ENCODE measurements at places on chromosomes 7 and 10.

DNA sequence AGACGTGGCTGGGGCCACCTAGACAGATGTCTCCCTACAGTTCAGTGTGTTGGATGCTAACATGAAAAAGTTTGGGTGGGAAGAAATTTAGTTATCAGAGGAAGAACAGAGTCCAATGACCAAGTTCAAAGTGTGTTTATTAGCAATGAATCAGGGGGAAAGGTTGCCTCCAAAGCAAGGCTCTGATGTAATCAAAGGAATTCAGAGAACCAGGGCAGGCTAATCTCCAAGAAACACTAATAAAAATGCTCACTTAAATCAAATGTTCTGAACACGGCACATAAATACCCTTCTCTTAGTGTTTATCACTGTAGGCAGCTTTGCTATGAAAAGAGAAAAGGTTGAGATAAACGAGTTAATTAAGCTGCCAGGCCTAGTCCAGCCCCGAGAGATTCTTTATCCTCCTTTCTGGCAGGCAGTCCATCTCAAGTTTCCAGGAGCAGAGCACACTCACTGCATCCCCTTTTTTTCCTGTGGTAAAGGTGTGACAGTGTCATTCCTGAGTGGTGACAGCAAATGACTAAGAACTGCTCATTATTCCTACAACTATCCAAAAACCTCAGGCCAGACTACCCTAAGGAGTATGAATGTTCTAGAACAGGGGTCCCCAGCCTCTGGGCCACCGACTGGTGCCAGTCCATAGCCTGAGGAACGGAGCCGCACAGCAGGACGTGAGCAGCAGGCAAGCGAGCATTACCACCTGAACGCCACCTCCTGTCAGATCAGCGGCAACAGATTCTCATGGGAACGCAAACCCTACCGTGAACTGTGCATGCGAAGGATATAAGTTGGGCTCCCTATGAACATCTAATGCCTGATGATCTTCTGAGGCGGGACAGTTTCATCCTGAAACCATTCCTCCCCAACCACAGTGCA lies 66.9 kb upstream of the FHIP2A start:
- DNase-seq, result no peak

- no peak for DNase-seq
Measured at GRCh38 chr7:155980841-155981240, 168.6 kb upstream of the SHH start.

GRCh38 chr10:88759366-88760101 lies at the start of gene LIPN:
LIPN (plus strand) TSS chr10:88760020; CDS start chr10:88761406, 1,386 bp downstream.
- DNase-seq, result no peak

GRCh38 chr10:98967601-98968000 lies 268.1 kb downstream of the HPSE2 start:
- DNase-seq, result no peak

DNA sequence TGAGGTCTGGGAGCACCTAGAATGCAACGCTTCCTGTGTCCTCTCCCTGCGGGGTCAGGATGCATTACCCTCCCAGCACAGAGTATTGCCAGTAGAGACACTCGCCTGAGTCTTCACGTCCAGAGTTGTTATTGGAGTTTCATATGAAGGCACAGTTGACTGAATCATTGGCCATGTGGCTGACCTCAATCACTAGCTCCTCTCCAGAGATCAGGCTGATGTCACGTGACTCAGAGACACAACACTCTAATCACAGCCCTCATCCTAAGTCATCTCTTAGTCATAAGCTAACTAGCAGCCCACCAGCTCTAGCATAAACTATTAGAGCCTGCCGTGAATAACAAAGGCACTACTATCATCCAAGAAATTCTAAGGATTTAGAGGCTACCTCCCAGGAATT lies 107.8 kb downstream of the HECW1 start:
- DNase-seq, result no peak

DNA sequence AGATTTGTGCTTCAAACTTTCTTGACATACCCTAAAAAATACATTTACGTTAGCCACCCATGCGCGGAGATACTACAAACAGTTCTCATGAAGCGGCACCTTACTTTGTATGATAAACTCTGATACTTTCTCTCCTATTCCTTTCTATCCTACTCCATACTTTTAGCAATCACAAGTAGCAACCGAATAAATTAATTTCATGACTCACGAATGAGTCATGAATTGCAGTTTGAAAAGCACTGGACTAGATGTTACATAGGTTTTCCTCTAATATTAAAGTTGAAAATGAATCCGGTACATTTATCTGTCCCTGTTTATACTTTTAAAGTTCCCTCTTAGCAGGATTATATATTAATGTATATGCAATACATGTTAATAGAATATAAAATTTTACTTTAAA lies 67.6 kb downstream of the CUBN start:
- no peak for DNase-seq

- no peak for DNase-seq
Measured at GRCh38 chr7:123114288-123114687, 85.5 kb downstream of the SLC13A1 start.

DNA sequence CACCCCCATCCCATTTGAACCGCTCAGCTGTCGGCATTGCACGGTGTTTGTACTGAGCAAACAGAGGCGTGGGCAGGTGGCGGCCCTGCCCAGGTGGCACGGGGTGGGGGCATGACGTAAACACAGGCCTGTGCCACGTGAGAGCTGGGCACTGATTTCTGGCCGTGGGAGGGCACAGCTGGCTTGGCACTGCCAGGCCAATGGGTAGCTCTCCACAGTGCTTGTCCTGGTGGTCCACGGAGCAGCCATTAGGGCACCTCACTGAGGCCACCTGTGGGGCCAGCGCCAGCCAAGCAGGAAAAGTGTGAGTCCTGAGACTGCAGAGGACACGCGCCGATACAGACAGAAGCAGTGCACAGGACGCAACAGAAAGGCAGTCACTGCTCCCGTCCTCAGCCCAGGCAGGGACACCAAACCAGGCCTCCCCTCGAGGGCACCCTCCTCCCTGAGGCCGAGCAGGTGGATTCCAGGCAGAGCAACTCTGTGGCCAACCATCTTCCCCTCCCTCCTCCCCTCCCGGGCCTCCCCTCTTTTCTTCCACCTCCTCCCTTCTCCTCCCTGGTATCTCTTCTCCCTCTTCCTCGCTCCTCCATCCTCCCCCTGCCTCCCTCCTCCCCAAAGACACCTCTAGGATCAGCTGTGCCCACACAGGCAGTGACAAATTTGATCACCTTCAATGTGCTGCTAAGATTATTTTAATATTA lies 258.7 kb downstream of the ELFN1 start:
- no peak for DNase-seq

DNA sequence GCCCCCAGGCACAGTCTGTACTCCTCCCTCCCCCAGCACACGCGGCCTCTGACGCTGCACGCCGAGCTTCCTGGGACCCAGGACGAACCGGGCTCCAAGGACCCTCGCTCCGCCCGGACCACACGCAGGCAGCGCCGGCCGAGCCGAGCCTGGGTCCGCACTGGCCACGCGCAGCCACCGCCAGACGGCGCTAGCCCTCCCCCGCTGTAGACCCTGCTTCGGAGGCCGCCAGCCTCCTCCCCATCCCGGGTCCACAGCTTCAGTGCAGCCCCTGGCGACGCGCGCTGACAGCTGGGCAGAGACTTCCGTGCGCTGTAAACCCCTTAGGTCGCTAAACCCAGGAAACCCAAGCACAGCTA lies 936 bp upstream of the TCERG1L start:
- DNase-seq, result no peak

DNA sequence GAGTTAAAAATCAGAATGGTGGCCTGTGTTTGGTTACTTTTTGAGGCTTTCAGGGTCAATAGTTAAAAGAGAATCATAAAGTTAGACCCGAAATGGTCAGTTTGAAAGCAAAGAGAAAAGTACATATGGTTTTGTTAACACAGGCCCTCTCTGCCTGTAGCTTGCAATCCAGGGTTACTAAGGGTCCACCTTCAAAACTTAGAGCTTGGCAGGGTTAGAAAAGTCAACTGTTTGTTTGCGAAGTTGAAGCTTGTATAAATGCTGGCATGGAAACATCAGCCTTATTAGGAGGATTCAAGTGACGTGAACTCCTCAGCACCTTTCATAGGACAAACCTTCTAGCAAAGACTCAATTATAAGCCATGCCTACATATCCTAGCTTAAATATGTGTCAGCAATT lies 196.3 kb upstream of the SEMA3A start:
- DNase-seq, result no peak

DNA sequence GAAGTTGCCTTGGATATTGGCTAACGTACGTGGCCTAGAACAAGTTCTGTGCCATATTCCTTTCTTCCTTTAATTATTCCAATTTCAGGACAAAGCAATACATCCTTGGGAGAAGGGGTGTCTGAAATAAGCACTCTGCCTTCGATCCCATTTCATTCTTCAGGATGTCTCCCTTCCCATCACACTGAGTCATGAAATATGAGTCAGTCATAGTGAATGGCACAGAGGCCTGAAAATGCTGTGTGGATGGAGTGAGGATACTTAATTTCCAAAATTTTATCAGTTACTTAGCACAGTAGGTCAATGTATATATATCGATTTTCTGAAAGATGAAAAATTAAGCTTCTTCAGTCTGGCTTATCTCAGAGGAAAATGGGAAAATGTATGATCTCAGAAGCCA lies 19.5 kb downstream of the EVX1 start:
- no peak for DNase-seq

- no peak for DNase-seq
Measured at GRCh38 chr10:43201545-43202131, 63.4 kb downstream of the CSGALNACT2 start.

GRCh38 chr10:131226446-131227162 lies 84.9 kb downstream of the TCERG1L start:
- DNase-seq, result no peak

DNA sequence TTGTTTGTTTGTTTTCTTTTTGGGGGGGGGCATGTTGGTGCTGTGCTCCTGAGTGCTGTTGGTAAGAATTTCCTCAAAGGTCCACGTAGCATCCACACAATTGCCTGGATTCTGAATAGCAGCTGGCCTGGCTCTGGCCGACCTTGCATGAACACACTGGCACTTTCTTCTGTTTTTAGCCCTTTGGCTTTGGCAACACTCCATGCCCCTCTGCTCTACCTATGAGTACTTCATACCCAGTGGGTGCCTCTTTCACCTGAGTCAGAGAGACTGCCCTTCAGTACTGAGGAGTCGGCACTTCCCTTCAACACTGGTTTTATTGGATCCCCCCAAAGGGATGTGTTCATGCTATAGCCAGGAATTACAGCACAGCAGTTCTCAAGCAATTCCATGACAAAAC lies 7.2 kb upstream of the NPVF start:
- DNase-seq, result no peak

DNA sequence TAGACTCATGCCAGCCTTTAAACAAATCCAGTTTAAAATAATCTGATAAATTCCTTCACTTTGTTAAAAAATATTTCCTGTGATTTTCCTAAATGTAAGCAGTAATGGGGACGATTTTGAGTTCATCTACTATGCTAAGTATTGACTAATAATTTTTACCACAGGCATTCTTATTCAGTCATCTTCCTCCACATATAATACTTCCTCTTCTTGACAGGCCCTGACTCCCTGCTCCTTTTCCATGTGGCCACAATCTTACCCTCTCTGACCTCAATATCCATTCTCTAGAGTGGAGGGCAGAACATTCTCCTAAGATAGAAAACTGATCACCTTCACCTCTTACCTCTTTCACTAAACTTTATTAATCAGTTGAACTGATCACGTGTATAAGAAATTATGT lies 7.8 kb downstream of the DNAJC2 start:
- no peak for DNase-seq

DNA sequence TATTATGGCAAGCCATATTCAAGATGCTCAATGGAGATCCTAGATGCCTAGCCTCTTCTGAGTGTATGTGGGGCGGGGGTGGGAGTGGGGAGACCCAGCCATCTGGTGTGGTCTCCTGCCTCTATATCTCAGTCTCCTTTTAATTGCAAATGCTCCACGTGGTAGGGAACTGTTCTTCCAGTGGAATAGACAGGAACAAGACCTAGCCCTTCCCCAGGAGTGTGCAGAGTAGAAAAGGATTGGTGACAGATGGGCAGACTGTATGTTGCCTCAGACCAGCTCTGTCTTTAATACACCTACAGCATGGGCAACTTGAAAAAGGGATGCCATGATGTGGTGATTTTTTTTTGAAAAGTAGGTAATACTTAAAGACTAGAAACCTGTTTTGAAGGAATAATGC lies 12.6 kb downstream of the CYP3A5 start:
- no peak for DNase-seq

- no peak for DNase-seq
Measured at GRCh38 chr7:12257582-12257981, 46.5 kb downstream of the TMEM106B start.

DNA sequence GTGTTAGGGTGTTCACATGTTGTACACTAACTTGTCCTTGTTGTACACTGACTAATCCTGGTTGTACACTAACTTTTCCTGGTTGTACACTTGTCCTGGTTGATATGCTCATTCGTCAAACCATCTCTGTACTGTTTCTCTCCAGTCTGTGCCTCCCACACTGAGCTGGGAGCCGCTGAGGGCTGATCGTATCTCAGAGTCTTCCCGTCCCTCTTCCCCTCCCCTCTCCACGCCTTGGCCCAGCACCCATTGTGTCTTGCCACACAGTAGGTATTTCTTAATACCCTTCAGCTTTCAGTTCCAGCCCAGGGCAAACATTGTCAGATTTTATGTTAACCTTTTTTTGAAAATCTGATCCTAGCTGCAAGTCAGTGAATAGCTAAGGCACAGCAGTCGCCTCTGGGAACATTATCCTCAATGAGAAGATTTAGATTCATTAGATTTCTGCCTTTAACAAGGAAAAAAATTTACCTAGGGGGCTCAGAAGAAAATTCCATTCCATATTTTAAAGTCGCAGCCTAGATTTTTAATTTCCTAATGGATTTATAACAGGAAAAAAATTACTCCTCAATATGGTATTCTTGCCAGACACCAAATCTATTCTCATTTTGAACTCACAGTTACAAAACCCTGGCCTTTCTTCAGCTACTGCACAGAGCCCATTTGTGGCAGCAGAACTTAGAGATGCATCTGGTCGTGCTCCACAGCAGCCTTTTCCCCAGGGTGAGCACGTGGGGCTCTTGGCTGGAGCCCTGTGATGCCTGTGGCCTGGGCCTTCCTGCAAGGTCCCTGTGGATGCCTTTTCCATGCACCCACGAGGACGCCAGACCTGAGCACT lies 33.0 kb upstream of the CHST15 start:
- no peak for DNase-seq

GRCh38 chr10:93554760-93555432 lies 11.6 kb upstream of the FFAR4 start:
- peak; percentile 23 for DNase-seq

DNA sequence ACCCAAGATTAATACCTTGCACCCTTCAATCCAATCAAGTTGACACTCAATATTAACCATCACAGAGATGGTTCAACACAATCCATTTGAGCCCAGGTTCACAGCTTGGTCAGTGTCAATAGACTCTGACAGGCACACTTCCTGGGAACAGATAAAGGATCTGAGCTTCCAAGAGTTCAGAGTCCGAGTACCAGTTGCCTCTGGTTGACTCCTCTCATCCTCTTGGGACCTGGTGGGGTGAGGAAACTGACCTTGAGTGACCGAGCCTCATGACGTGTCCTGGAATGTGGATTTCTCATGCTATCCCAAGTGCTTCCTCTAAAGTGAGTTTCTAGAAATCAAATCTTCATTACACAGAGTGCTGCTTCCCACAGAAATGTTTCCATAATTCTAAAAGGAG lies 162.0 kb downstream of the CYP26A1 start:
- DNase-seq, result no peak

GRCh38 chr10:95542330-95542729 lies 18.8 kb downstream of the SORBS1 start:
- DNase-seq, result no peak

Measured in AG09319 (cell line).